Retinal pigment epithelial cell (primary cell): ENCODE measurements at places on chromosomes 4 and X.
A peak's percentile ranks its signal among the peaks of the same experiment; 100 is the strongest.

DNA sequence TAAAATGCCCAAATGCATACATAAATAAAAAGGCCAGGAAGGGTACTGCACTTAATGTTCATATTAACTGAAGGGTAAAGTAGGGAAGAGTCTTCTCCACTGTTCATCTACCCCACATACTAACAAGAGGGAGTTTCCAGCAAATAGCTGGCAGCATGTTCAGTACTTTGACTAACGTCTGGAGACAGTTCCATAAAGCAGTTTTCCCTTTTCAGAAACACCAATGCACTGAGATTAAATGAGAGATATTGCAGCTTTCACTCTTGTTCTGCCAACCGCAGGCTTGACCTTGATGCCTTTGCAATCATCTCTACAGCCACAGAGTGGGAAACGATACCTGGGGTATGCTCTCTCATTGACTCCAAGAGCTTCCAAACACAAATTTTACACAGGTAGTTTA, 2123.1 kb upstream of the TENM3 start:
- no peak for DNase-seq

DNA sequence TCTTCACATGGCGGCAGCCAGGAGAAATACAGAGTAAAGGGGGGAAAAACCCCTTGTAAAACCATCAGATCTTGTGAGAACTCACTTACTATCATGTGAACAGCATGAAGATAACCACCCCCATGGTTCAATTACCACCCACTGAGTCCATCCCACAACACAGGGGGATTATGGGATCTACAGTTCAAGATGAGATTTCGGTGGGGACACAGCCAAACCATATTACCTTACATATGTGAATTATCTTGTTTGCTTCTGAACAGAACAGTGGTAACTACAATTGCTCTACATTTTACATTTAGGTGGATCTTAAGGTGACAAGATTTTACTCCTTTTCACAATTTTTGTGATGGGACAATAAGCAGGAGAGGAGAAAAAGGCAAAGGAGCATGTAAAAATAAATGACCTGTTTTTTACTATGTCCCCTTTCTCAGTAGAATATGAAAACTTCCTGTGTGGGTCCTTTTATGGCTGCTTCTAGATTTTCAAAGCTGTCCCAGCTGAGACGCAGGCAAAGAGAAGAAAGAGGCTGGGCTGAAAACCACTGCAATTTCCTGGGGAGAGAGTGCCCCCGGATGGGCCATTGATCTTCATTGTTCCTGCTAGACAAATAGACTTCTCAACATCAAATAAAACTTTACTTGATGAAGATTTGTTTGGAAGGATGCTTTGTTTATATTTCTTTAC, 45.9 kb upstream of the PGM2 start:
- DNase-seq: no peak

- no peak for DNase-seq
Measured at GRCh38 chr4:181793096-181793495, 450.1 kb upstream of the TENM3 start.

DNA sequence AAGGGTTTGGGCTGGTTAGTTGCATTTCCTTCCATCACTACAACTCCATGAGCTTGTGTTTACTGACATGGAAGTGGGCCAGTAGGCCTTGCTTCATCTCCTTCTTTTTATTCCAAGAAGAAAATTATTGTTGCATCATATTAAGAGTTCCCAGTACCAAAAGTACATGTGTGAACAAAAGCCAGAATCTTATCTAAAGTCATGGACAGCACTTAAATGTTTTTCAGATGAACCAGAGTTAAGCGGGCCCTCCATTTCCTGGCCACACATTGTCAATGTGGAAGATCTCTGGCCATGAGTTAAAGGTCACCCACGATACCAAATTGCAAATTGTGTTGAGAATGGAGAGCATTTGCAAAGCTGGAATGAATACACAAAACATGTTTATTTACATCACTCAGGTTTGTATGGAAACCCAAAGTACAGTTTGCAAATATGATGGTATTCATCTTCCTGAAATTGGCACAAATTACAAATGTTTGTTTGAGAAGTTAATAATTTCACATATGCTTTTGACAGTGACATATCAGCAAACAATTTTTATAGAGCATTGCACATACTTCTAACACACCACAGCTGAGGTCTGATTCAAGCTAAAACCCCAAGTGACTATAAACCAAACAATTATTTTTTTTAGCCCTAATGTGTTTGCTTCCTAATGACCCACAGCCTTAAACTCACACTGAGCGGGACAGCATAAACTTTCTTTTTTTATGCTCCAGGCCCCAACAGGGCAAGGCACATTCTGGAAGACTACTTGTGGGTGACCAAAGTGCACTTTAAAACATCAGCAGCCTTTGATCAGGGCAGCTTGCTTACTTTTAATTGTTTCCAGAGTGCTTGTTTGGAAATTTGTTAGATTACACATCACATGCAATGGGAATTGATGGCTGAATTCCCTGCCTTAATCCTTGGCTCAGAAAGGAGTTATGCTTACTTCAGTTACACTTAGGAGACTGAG, 502.9 kb upstream of the SLIT2 start:
- no peak for DNase-seq

DNA sequence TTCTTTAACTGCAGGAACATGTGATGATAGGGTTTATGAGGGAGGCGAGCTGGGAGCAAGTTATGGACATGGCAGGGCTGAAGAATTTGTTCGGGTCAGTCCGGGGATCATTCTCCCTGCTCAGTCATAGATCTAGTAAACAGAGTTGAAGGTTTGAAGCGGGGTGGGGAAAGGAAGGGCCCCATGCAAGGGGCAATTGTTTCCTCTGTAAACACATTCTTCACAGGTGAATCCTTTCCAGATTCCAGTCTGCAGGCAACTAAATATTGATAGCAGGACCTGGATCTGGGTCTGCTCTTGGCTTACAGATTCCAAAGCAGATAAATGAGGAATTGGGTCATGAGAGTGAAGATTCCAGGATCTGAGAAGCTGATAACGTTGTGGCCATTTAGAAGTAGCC, 44.3 kb upstream of the ARHGAP24 start:
- no peak for DNase-seq

DNA sequence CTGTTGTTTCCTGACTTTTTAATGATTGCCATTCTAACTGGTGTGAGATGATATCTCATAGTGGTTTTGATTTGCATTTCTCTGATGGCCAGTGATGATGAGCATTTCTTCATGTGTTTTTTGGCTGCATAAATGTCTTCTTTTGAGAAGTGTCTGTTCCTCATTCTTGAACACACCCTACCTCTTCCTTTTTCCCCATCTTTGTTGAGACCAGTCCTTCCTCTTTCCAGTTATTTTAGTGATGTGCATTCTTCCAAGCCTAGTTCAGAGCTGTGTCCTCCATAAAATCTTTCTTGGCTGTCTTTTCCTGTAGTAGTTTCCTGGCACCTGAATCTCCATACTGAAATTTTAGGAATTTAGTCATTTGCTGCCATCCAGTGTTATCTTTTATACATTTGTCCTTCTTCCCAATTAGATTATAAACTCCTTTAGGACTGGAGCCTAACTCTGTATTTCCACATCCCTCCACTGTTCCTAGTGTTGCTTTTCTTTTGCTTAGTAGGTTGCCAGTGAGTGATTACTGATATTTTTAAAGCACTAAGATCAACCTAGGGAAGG, 11.4 kb downstream of the FHIP1A start:
- DNase-seq: no peak

DNA sequence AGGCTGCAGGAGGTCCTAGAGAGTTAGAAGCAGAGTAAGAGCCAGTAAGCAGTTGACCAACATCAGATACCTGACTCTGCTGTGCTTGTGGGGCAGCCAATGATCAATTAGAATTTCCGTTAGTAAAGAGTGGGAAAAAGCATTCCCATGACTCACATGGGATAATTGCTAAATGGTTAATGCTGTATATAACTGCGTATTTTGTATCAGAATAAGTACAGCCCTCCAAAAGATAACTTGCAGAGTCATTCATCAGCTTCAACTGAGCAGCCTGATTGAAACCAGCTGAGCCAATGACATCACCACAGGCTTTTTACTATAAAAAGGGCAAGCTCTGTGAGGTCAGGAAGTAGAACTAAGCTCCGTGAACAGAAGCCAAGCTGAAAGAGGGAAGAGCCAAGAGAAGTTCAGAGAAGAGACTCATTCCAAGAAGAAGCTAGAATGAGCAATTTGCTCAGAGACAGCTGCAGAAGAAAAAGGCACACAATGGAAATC, 67.9 kb downstream of the PPP3CA start:
- peak; percentile 43 for DNase-seq

DNA sequence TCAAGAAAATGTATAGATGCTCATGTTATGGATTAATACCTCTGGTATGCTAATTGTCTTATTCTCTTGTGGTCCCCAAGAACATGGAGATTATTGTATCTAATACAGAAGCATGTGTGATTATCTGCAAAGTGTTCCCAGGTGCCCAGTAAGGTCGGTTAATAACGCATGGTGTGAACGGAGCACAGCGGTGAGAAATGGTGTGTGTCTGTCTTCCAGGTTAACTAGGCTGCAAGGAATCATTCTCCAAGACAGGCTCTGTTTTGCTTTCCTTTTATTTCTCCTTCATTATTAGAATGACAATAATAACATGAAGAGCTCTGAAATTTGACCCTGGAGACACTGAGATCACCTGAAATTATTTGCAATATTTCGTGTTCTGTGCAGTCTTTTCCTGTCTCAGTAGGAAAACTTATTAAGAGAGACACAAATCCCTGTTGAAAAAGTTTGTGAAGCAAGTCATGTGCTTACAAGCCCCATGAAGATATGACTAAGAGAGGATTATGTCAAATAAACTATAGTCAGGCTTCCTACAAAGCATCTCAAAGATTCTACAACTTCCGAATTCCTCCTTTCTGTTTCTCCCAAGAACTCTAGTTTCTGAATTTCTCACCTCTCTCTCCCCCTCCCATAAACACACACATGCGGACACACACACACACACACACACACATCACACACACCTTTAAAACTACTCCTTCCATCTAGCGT, 230.9 kb downstream of the HS3ST1 start:
- DNase-seq: peak; percentile 67
